ENCODE measurements at places on chromosomes 6 and 20.
A peak's percentile ranks its signal among the peaks of the same experiment; 100 is the strongest.

GRCh38 chr6:28125401-28125800 lies 992 bp downstream of the ZSCAN16 start:
- no peak for DNase-seq

GRCh38 chr6:135534773-135535380 lies 37.3 kb upstream of the AHI1 start:
- DNase-seq = no peak

DNA sequence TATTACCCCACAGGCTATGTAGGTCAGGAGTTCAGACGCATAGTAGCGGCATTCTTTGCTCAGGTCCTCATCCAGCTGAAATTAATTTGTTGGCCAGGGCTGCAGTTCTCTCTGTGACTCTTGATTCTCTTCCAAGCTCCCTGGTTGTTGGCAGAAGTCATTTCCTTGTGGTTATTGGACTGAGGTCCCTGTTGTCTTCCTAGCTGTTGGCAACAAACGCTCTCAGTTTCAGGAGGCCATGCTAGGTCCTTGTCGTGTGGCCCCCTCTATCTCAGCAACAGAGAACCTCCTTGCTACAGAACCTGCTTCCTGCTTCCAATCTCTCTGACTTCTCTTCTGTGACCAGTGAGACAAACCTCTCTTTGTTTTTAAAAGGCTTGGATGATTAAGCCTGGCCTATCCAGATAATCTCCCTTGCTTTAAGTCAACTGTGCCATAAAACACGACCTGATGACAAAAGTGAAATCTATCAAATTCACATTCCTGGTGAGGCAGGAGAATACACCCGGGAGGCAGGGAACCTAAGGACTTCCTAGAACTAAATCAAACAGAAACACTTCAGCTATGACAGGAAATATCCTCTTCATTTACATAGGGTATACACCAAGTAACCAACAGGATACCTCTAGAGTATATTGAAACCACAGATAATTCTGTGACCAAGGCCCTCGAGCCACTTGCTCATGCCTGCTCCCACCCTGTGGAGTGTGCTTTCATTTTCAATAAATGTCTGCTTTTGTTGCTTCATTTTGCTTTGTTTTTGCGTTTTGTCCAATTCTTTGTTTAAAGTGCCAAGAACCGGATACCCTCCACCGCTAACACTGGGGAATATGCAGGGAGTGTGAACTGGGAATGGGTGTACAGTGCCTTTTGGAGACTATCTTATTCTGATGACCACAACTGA lies 196.0 kb downstream of the BTBD3 start:
- DNase-seq = no peak

- no peak for DNase-seq
These were observed 159.2 kb downstream of the MTFR2 start for GRCh38 chr6:136090929-136091328.

DNA sequence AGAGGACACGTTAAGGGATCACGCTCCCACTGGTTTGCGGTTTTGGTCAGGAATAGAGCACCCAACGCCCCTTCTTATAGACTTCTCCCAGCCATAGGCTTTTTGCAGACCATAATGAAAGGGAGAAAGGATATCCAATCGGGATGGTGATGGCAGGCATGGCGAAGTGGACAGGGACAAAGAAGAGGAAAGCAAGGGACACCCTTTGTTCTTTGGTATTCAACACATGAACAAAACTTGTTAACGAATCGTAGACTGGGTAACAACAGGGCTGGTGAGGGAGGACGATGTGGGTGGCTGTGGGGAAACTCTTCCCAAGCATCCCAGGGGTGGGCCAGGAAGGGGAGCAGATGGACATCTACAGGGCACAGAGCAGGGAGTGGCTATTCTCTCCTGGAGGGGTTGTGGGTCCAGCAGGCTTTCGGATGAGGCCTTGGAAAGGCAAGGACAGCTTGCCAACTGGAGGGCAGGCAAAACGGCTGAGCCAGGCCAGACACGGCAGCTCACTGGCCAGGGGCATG lies 1.4 kb upstream of the HSP90AB1 start:
- DNase-seq = no peak

DNA sequence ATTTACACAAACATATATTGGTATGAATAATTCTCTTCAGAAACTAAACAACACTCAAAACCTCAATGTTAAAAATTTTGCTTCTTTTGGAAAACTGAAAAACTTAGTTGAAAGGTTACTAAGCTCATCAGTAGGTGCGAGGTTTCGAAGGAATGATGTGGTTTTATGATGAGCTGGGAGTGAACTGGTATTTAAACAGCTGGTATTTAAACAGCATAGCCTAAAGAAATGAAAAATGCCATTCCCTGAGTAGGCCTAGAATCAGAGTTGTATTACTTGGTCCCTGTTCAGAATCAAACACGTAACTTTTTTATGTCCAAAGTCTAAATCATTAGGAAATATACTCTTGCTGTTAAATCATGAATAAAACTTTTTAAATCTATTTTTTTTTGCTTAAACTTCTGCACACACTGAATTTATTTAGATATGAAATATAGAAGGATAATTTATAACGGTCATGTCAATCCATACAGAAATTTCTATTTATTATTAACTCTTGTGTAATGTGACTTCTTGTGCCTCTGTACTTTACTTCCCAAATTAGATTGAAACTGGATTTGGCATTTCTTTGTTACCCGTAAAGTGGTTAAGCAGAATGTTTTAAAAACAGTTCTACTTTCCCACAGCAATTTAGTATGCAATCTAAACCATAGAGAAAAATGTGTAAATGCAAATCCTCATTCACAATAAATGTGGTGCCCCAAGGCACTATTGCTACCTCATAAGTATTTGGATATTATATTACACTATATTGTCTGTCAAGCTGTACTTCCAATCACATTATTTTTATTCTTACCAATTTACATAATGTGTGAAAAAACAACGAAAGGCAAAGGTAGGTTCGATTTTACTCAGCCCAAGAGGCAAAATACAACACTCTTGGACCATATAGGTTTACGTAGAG lies 124.1 kb downstream of the HS3ST5 start:
- DNase-seq = no peak

DNA sequence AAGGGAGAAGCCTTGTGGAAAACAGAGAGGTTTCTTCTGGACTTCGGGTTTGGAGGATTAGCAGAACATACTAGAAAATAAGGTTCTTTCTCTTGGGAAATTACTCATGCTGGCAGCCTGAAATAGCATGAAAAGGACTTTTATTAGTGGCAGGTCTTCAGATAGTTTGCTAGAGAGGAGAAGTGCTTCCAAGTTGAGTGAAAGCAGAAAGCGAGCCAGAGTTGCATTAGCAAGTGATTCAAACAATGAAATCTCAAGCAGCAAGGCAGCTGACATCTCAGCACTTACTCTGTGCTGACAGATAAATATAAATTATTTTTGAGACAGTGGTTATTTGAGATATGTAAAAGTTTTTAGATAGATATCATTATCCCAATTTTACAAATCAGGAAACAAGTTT lies 91.9 kb downstream of the PLCB4 start:
- no peak for DNase-seq

DNA sequence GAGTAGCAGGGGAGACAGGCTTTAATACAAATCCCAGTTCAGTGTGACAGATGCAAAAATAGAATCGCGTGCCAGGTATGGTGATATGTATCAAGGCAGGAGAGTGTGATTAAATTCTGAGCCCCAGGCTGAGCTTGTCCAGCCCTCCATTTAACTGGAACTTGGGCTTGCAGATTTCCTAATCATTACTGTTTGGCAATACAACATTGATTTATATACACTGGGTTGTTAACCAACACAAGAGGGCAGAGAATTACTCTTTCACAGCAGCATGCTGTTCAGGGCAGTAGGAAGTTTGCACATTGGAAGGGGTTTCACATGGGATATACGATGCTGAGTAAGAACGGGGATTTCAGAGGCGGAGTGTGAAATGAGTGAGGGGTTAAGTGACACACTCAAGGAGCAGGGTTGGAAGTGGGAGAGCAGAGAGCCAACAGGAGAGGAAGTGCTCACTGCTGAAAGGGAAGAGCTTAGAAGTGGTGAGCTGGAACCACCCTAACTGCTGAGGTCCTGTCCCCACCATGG lies 70.8 kb upstream of the ATXN1 start:
- DNase-seq = no peak

- no peak for DNase-seq
These were observed 184.0 kb downstream of the RPS12 start for GRCh38 chr6:132998418-132998817.

DNA sequence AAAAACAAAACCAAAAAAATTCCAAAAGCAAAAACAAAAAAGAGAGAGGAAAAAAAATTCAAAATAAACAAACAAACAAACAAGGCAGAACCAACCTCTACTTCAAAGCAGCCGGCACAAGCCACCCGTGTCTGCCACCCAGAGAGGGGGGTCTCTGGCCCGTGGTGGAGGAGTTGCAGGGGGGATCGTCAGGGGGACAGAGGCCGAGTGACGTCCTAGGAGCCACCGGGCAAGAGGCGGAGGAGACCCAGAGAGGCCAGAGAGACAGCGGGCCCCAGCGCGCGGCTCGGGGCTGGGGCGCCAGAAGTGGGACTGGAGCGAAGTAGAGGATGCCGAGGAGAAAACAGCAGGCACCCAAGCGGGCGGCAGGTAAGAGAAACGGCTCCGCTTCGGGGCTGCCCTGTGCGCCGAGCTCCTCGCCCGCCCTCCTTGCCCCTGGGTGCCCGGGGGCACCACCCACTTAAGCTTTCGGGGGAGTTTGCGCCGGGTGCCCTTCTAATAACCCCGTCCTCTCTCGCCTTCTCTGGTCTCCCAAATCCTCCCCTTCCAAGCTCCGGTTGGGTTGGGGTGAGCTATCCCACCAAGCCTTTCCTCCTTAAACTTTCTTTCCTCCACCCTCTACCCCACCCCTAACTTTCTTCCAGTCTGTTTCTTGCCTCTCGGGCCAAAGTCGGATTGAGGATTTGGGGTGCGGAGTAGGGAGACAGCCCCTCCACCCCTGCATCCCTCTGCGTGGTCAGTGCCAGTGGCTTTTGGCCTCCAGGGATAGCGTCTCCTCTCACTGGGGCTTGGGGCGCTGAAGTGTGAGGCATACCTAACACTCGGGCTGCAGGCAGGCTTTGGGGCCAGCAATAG lies 1.0 kb downstream of the TSHZ2 start:
- no peak for DNase-seq

DNA sequence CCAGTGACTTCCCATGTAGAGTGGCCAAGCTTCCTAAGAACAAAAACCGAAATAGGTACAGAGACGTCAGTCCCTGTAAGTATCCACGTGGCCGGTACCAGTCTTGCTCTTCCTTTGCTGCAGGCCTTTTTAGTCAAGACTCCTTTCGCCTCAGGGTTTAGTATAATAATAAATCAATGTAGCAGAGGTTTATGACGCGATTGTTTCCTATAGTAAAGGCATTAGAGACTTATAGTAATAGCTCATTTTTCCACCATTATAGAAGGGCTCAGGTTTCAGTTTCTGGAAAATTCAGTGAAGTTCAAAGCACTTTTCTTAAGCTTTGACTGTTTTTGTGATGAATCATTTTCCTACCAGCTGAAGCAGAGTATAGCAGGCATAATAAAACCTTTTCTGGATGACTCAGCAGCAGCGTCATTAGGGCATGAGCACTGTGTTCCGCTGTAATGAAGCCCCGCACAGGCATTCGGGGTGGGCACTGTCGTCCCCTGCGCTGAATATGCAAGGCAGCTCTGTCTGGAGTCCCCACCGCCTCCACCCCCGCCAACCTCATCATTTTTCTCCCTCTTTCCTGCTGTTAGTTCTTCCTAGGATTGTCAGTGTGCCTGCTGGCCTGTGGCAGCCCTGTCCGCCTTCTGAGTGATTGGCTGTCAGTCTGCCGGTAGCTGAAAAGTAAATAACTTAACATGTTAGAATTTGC lies 51.3 kb downstream of the PTPN1 start:
- DNase-seq = peak; percentile 44

- DNase-seq = no peak
These were observed 650 bp upstream of the CD2AP start for GRCh38 chr6:47476781-47477496.

DNA sequence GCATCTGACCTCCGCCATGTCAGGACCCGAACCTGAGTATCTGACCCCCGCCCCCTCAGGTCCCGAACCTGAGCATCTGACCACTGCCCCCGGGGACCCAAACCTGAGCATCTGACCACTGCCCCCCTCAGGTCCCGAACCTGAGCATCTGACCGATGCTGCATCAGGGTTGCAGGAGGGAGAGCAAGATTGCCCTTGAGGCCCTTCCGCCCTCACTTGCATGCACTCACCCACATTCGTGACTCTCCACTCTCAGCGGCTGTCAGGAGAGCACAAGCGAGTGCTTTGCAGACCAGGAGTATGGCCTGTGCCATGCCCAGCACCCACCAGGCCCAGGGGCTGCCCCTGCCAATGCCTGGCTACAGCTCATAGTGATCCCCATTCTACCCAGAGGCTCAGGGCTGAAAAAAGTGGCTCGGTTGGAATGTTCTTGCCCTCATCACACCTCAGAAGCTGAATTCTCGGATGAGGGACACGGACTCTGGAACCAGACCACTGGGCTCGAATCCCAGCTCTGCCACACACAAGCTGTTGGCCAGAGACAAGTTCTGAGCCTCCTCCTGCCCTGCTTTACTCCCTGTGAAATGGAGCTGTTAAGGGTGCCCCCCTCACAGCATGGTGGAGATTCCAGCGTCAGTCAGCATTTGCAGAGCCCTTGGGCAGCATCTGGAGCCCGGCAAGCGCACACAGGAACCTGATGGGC lies 82.1 kb downstream of the DLL1 start:
- no peak for DNase-seq

- DNase-seq = no peak
These were observed 3.9 kb downstream of the ROMO1 start for GRCh38 chr20:35702824-35703695.

GRCh38 chr20:49846206-49846807 lies 33.7 kb downstream of the SLC9A8 start:
- DNase-seq = peak; percentile 17
